ENCODE measurements at places on chromosomes 2 and 18.

DNA sequence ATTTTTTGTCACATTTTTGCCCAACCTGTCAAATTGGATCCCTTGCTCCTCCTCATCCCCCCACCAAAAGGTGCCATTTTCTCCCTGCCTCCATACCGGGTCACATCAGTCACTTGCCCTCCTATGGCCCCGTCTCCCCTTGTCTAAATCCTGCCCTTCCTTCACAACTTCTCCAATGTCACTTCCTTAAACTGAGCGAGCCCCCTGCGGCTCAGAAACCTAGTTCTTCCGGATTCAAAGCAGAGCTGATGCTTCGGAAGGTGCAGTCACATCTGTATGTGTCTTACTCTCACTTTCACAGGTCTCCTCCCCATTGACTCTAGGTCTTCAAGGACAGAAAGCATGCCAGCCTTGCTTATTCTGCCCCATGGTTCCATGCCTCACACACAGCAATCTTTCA lies 22.1 kb downstream of the TNP1 start:
- no peak for DNase-seq

DNA sequence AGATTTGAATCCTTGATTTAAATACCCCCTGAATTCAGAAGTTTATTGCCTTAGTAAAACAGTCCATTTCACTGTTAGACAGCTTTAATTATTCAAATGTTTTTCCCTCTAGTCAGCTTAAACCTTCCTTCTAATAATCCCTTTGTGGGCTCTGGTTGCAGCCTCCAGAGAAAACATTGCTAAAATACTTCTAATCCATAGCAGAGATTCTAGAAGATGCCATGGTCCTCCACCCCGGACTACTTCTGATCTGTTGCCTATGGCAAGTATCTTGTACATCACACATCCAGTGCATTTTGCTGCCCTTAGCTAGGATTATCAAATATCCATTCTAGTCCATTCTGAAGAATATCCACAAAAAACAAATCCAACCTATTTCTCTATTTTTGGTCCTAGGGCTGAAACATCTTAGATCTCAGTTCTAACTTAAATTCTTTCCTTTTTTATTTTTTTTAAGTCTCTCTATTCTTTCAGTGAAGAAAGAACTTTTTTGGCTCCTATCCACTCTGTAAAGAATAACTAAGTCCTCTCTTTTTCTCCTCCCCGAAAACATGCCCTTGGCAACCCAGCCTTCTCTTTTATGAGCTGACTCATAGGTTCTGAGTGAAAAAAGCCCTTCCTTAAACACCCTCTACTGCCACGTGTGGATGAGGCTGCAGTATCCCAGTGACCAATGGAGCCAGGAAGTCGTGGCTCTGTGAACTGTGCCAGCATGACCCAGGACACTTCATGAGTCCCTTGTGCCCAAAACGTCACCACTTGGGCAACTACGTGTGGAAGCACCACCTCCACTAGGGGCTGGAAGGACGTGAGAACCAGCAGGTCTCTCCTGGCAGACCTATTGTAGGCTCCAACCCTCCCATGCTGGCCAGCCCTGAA lies 349.8 kb downstream of the TNS1 start:
- DNase-seq = peak; percentile 62

- peak; percentile 46 for DNase-seq
Measured at GRCh38 chr2:149857344-149857743, 269.8 kb upstream of the MMADHC start.

DNA sequence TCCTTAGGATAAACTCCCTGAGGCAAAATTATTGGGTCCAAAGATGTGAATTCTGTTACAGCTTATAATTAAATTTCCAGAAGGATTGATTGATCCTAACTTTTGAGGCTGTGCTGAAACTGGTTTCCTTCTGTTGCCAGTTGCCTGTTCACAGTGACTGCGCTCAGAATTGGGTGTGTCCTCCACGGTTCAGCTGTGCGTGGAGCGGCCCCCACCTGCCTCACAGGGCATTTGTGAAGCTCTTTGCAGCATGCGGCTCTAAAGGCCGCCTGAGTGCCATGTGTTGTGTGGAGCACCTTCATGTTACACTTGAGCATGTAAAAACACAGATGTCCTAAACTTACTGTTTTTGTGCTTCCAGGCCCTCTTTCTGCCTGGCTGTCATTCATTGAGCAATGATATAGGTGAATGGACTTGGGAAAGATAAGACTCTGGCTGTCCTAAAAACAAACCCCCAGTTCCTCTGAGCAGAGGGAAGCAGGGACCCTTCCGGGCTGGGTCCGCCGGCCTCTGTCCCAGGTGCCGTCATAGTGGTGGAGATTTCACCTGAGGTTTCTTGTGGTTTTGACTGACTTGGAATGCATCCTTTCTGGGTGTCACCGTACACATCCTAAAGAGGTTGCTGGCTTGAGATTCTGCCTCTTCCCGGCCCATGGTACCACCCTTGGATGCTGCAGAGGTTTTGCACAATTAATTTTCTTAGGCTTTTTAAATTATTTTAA lies 173.6 kb downstream of the LDLRAD4 start:
- no peak for DNase-seq

DNA sequence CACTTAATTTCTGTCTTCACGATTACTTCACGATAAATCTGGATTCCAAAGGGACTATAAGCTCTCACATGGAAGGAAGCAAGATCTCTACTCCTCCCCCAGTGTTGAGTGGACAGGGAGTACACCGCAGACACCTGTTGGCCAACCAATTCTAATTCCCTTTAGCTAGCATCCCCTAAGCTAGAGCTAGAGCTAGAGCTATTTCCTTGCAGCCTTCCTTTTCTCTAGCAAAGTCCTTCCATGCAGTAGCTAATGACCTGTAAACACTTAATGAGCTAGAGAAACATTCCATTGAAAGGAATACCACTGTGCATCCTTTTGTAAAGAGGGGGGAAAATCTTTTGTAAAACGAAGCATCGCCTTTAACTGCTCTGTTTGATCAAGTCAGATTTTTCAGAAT lies 56.5 kb downstream of the BCL11A start:
- no peak for DNase-seq

DNA sequence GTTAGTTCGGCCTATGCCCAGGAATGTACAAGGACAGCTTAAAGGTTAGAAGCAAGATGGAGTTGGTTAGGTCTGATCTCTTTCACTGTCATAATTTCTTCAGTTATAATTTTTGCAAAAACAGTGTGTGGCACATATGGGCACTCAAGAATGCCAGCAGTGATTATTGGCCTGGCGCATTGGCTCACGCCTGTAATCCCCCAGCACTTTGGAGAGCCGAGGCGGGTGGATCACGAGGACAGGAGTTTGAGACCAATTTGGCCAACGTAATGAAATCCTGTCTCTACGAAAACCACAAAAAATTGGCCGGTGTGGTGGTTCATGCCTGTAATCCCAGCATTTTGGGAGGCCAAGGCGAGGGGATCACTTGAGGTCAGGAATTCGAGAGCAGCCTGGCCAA lies 75.7 kb upstream of the MSH2 start:
- no peak for DNase-seq

- DNase-seq = no peak
Measured at GRCh38 chr2:229089776-229090175, 181.3 kb downstream of the PID1 start.

DNA sequence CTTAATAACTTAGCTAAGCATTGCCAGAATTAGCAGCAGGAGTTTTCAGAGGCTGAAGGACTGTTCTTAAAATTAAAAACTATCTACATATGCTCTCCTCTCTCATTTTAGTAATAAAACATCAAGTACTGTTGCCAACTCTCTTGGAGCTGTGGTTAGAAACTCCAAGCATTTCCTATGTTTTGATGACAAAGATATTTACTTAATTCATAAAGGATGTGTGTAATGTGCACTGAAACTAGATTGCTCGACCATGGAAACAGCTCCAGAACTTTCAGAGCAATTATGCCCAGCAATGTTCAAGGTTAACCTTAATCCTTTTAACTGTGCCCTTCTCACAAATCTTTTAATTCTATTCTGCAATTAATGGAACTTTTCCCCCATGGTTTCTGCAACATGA lies 8.4 kb downstream of the GRP start:
- DNase-seq = no peak
